ENCODE measurements at places on chromosomes 1 and 21.

DNA sequence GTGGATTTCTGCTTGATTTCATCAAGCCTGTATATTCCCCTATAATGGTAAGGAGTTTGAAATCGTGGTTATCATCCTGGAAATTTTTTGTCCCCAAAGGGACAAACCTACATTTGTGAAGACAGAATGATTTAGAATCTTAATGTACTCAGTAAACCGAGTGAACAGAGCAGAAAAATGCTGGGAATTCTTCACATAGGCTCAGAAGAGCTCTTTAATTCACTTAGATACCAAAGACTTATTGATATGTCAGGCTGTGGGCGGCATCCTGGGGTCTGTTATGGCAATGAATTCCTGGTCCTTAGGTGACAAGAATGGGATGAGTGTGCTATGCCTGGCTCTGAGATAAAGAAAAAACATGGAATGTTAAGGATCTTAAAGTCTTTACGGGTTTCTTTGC, 74.9 kb downstream of the ROR1 start:
- DNase-seq, result no peak
- H3K4me3 ChIP-seq, result no peak overlapping the region
- H3K27ac ChIP-seq, result no peak overlapping the region
- no peaks in the 10 kb centered on the region for H3K36me3 ChIP-seq

DNA sequence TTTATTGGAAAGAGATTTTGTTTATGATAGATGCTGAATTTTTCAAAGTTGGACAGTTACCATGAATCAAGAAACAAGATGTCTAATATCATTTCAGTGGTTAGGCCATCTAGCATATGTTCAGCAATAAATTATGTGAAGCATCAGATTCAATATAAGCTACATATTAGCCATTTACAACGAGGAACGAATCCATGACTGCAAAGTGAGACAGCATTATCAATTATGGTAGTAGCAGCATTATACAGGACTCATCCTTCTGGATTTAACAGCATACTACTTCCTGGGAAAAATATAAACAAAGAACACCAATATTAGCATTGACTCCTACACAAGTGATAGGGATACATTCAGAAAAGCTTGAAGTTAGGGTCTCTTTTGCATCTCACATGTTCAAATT, 59.1 kb downstream of the LRRC53 start:
- H3K27me3 ChIP-seq, result no peaks in the 10 kb centered on the region
- no peaks in the 10 kb centered on the region for H3K36me3 ChIP-seq
- no peaks in the 10 kb centered on the region for H3K4me1 ChIP-seq
- no peak overlapping the region for H3K27ac ChIP-seq
- H3K4me3 ChIP-seq, result no peak overlapping the region

DNA sequence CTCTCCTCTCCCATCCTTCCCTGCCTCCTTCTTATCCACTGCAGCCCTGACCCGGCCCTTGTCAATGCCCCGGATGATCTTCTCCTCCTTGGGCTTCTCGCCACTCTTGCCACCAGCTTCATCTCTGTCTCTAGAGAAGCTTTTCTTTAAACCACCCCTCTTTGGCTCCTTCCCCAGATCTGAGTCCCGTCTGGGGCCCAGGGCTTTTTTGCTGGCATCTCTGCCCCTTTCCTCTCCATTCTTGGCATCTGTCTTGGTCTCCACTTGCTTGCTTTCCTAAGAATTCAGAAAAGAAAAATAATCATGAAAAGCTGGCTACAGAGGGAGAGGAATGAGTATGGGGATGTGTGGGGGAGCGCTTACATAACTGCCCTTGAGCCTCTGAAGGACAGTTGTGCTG, 11.8 kb downstream of the SHISA4 start:
- no peaks in the 10 kb centered on the region for H3K27me3 ChIP-seq
- H3K4me1 ChIP-seq, result no peaks in the 10 kb centered on the region
- no peak overlapping the region for H3K27ac ChIP-seq
- no peak overlapping the region for H3K4me3 ChIP-seq

DNA sequence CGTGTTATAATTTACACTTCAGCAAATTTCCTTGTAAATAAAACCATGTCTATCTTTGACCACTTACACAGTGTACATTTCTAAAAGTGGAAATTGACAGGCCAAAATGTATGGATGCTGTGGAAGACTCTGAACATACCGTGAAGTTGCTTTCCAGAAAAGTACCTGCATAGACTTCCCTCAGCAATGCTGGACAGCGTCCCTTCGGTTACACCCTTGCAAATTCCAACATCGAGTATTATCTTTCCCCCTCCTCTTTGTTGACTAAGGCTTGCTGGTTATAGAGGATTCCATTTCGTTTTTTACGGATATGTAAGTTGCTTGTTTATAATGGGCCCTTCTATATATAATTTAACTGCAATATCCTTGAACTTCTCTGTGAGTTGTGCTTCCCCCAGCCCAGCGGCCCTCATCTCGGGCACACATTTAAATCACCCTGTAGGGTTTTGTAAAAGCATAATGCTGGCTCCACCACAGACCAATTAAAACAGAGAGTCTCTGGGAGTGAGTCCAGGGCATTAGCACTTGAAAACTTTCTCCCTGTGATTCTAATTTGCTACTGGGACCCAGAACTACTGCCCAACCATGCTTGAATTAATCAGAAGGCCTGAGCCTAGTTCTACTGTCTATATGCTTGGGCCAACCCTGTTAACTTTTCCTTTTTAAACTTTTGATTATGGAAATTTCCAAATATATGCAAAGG, 230.3 kb downstream of the GRIK3 start:
- no peaks in the 10 kb centered on the region for H3K4me1 ChIP-seq
- H3K27ac ChIP-seq, result no peak overlapping the region
- no peak for DNase-seq
- peaks cover 38% of the 10 kb centered on the region for H3K27me3 ChIP-seq
- no peak overlapping the region for H3K4me3 ChIP-seq

DNA sequence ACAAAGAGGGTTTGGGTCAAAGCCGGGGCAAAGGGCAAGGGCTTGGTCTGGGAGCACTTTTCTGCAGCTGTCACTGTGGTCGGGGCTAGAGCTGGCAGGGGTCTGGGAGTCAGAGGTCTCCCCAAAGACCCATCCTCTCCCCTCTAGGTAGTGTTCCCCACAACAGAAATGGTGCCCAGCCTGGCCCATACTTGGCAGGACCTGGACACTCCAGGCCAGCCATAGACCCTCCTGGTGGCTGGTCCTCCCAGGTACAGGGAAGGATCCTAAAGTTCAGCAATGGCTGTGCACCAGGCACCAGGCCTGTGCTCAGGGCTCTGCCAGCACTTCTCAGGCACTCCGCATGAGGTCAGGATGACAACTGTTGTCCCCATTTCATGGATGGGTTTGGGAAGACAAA, 11.0 kb downstream of the ESPN start:
- H3K4me1 ChIP-seq, result no peaks in the 10 kb centered on the region
- no peak overlapping the region for H3K27ac ChIP-seq
- no peak for DNase-seq
- no peaks in the 10 kb centered on the region for H3K27me3 ChIP-seq
- no peak overlapping the region for H3K4me3 ChIP-seq

DNA sequence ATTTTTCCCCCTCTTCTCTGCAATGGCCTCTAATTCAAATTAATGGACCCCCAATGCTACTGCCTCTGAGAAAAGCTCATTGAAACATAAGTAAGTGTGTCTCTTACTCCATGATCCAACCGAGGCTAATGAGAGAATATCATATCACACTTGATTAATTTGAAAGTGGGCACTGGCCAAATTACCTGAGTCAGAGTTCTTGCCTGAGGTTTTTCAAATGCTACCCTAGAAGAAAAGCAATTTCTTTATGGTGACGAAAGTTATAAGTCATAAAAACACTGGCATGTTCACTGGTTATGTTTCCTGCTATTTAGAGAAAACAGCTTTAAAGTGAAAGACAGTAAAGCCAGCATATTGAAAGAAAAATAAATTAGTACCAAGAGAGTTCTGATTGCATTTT, 368.8 kb upstream of the TMPRSS15 start:
- no peak for DNase-seq
- no peaks in the 10 kb centered on the region for H3K4me1 ChIP-seq
- H3K27ac ChIP-seq, result no peak overlapping the region
- no peak overlapping the region for H3K4me3 ChIP-seq

DNA sequence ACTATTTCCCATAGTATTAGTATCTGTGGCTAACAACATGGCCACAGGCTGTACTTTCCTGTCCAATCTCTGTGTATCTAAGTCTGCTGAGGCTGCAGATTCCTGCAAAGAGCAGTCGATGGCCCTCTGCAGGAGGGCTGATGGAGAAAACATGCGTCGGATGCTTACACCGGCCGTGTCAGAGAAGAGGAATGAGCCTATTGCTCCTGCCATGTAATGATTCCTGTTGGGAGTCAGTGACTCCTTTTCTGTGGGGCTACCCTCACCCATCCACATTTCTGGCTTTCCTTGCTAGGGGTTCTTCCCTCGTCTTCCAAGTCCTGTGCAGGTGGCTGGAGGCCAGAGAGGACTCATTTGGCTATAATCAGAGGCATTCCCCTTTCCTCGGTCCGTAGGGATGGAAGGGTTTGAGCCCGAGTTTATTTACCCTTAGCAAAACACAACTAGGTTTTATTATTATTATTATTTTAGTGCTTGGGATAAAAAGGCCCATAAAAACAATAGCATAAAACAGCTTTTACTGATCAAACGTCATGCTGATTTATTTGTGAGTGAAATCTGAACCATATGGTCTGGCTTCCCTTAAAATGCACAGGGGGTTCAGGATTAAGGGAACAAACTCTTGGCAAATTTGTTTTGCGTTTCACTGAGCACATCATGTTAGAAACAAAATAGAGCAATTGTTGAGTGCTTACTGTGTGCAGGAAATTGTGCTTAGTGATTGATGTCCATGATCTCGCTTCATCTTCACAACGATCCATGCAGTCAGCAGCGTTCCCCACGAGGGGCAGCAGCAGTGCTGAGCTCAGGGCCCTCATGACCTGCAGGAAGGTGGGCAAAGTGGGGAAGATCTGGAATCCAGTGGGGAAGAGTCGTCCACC, 70.8 kb downstream of the KIF26B start:
- H3K36me3 ChIP-seq, result no peaks in the 10 kb centered on the region
- H3K4me3 ChIP-seq, result no peak overlapping the region
- H3K27ac ChIP-seq, result no peak overlapping the region
- no peak for DNase-seq

DNA sequence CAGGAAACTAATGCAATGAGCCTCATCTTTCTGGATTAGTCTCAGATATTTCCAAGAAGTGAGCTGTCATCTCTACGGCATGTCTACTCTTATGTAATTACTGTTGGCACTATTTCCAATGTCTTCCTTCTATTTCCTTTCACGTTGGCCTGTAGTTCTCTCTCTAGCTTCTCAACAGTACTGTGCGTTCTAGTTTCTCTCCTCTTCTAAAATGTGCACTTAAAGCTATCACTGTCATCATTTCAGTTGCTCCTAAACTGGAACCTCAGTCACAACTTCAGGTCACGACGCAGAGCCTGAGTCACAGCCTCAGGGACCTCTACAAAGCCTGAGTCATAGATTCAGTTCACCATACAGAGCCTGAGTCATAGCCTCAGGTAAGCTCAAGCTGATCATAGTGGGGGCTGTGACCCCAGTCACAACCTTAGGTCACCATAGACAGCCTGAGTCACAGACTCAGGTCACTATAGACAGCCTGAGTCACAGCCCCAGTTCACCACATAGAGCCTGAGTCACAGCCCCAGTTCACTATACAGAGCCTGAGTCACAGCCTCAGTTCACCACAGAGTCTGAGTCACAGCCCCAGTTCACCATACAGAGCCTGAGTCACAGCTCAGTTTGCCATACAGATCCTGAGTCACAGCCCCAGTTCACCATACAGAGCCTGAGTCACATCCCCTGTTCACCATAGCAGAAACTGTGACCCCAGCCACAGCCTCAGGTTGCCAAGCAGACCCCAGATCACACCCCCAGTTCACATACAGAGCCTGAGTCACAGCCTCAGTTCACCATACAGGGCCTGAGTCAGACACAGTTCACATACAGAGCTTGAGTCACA, 13.0 kb downstream of the WNT9A start:
- H3K27me3 ChIP-seq, result no peaks in the 10 kb centered on the region
- H3K27ac ChIP-seq, result no peak overlapping the region
- H3K36me3 ChIP-seq, result no peaks in the 10 kb centered on the region
- DNase-seq, result peak; percentile 72
- H3K4me1 ChIP-seq, result peaks cover 21% of the 10 kb centered on the region
- H3K4me3 ChIP-seq, result no peak overlapping the region

GRCh38 chr1:7705048-7705907, 65.8 kb upstream of the VAMP3 start:
- H3K27ac ChIP-seq, result no peak overlapping the region
- H3K4me3 ChIP-seq, result peak overlapping the region; percentile 26

DNA sequence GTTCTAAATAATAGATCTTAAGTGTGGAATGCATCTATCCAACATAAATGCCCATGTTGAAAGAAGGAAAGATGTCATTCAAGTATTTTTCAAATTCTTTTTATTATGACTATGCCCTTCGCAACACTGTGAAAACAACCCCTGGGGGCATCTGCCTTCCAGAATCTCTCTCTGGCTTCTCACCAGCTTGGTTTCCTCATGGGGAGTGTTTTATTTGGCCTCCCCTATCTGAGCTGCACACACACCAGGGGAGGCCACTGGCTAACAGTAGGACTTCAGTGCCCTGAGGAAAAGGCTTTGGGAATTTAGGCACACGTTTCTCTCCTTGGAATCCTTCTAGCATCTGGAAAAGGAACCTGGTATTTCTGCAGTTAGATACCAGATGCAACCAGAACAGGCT, 130.6 kb downstream of the EDEM3 start:
- DNase-seq, result no peak
- peaks cover 5% of the 10 kb centered on the region for H3K4me1 ChIP-seq
- no peak overlapping the region for H3K4me3 ChIP-seq
- no peaks in the 10 kb centered on the region for H3K27me3 ChIP-seq
- H3K27ac ChIP-seq, result no peak overlapping the region

- peaks cover 3% of the 10 kb centered on the region for H3K36me3 ChIP-seq
- DNase-seq, result peak; percentile 96
- no peak overlapping the region for H3K27ac ChIP-seq
- no peak overlapping the region for H3K4me3 ChIP-seq
- H3K4me1 ChIP-seq, result peaks cover 30% of the 10 kb centered on the region
These were observed 6.3 kb upstream of the TMEM39B start for GRCh38 chr1:32066489-32066873.

- no peak for DNase-seq
- H3K27ac ChIP-seq, result no peak overlapping the region
- H3K36me3 ChIP-seq, result peaks cover 27% of the 10 kb centered on the region
- no peak overlapping the region for H3K4me3 ChIP-seq
- peaks cover 10% of the 10 kb centered on the region for H3K4me1 ChIP-seq
These were observed 37.2 kb upstream of the AGO1 start for GRCh38 chr1:35845766-35846165.

- no peak for DNase-seq
- no peak overlapping the region for H3K4me3 ChIP-seq
- no peaks in the 10 kb centered on the region for H3K36me3 ChIP-seq
- peaks cover 16% of the 10 kb centered on the region for H3K27me3 ChIP-seq
- no peak overlapping the region for H3K27ac ChIP-seq
- H3K4me1 ChIP-seq, result no peaks in the 10 kb centered on the region
These were observed 21.2 kb upstream of the KAZN start for GRCh38 chr1:14577261-14577660.

DNA sequence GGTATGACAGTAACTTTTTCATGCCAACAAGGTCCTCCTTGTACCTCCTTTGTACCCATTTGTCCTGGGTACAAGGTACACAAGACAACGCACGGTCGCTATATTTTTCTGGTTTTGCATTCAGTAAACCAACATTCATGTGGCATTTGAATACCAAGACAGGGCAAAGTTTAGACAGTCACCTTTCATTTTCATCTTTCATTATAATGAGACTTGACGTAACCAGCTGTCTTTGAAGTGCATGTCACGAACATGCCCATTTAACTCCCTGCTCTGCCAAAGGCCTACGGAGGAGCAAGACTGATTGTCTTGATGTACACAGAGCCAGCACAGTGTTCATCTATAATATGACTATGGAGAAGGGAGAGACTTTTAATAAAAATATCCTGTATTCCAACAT, 91.0 kb downstream of the SETD4 start:
- no peaks in the 10 kb centered on the region for H3K36me3 ChIP-seq
- no peak for DNase-seq
- H3K27ac ChIP-seq, result no peak overlapping the region
- no peak overlapping the region for H3K4me3 ChIP-seq
- no peaks in the 10 kb centered on the region for H3K4me1 ChIP-seq

Measured in common myeloid progenitor, CD34-positive (primary cell).